ENCODE measurements at places on chromosomes 11 and 22.

GRCh38 chr11:122661182-122661945 is 5.8 kb downstream of the UBASH3B start:
- no peak for DNase-seq

GRCh38 chr22:41681616-41682015 is 7.1 kb downstream of the SNU13 start:
- DNase-seq = peak; percentile 23

DNA sequence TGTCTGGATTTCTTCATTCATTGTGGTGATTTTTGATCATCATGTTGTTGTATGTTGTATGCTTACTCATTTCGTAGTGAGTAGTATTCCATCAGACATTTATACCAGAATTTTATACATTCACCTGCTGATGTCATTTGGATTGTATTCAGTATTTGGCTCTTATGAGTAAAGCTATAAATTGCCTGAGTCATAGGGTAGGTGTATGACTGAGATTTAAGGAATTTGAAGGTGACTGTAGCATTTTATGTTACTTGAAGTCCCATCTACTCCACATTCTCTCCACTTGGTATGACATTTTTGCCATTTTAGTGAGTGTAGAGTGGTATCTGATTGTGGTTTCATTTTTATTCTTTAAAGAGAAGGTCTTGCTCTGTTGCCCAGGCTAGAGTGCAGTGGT is 548.2 kb downstream of the TBC1D22A start:
- DNase-seq = no peak

DNA sequence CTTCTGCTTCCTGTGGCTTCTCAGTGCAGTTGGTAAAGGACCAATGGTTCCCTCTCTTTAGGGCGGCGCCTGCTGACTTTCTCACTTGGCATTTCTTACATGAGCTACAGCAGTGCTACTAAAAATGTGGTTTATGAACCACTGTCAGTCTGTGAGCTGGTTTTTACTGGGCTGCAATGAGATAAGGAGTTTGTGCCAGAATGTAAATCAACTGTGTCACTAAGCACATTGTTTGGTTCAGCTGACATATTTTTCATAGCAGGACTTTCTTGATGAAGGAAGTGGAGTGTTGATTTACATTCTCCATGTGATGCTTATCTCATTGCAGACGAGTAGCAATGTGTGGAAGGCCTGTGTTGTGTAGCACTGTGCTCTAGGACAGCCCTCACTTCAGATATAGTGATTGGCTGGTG is 463.3 kb downstream of the SOX6 start:
- peak; percentile 89 for DNase-seq

- no peak for DNase-seq
These were observed 30.1 kb upstream of the TNRC6B start for GRCh38 chr22:40147388-40148176.

GRCh38 chr11:83153764-83154163 is 3.2 kb upstream of the PCF11 start:
- DNase-seq = no peak

- peak; percentile 58 for DNase-seq
These were observed 414 bp upstream of the PNPLA3 start for GRCh38 chr22:43923191-43923590.

- no peak for DNase-seq
These were observed 44.7 kb downstream of the AP2A2 start for GRCh38 chr11:970319-970871.

Data from OCI-M1 (cell line).